ENCODE measurements at places on chromosomes 3 and 15. TPM values are rescaled to one million over a fixed set of nuclear protein-coding genes. Genes with fewer than 3 reads are reported as not detected.

Gene GXYLT2
- 13.6 TPM for total RNA-seq

Gene ACTL6A
- total RNA-seq: 95.5 TPM

Gene C3orf49
- not detected for total RNA-seq

Gene SMCO1
- total RNA-seq: 0.28 TPM

Gene OXTR
- total RNA-seq: 29.9 TPM

Gene CDC25A
- total RNA-seq: 25.7 TPM

Gene MESP2
- 0.77 TPM for total RNA-seq

Gene CYP8B1
- total RNA-seq: not detected

Gene ARNT2
- total RNA-seq: 7.6 TPM

Gene RBP2
- total RNA-seq: not detected

Gene ESYT3
- 0.19 TPM for total RNA-seq

Gene FSIP1
- total RNA-seq: 1.3 TPM

Gene XIRP1
- not detected for total RNA-seq

Gene KIF15
- total RNA-seq: 19.0 TPM

Gene CIDEC
- total RNA-seq: under 0.01 TPM

Gene CD276
- total RNA-seq: 102 TPM

Gene GREM1
- total RNA-seq: 84.7 TPM

Gene ANKUB1
- not detected for total RNA-seq

Gene SPATA12
- not detected for total RNA-seq

Gene AADACL2
- not detected for total RNA-seq

Gene ZPLD1
- total RNA-seq: 0.19 TPM

Gene ATP8B4
- total RNA-seq: 0.19 TPM

Gene PTH1R
- total RNA-seq: 0.38 TPM

Gene GYG1
- 42.6 TPM for total RNA-seq

Gene SPINT1
- 0.28 TPM for total RNA-seq

Gene GP5
- total RNA-seq: 1.1 TPM

Gene SLC12A1
- under 0.01 TPM for total RNA-seq

Gene HTR3D
- total RNA-seq: not detected

Gene SSUH2
- total RNA-seq: not detected

Gene CD96
- total RNA-seq: under 0.01 TPM

Gene GOLGA8T
- 0.28 TPM for total RNA-seq

Gene DENND6A
- total RNA-seq: 16.9 TPM

Gene NEDD4
- total RNA-seq: 32.1 TPM

Gene SAMMSON
- 0.28 TPM for total RNA-seq

Gene DLL4
- total RNA-seq: 0.28 TPM

Gene ATP2B2
- total RNA-seq: not detected

Gene ASB14
- not detected for total RNA-seq

Gene KIF7
- total RNA-seq: 11.3 TPM

Gene TM2D3
- 37.2 TPM for total RNA-seq

Gene ITIH4
- 2.3 TPM for total RNA-seq

Gene TMCO5A
- total RNA-seq: not detected

Gene RNU6-1
- not detected for total RNA-seq

Gene MORC1
- total RNA-seq: not detected

Gene MKRN2OS
- total RNA-seq: not detected

Gene CCR3
- total RNA-seq: not detected

Gene TP53BP1
- total RNA-seq: 75.3 TPM

Gene TNFSF10
- 0.96 TPM for total RNA-seq

Gene VGLL3
- 88.2 TPM for total RNA-seq

Gene WDR93
- total RNA-seq: under 0.01 TPM

Gene RTP1
- total RNA-seq: under 0.01 TPM

Data from regular cardiac myocyte (primary cell).